ENCODE measurements at places on chromosomes 5 and 9.
A peak's percentile ranks its signal among the peaks of the same experiment; 100 is the strongest.

GRCh38 chr5:138604176-138604785 is 29.1 kb upstream of the HSPA9 start:
- no peak overlapping the region for H3K4me3 ChIP-seq
- H3K36me3 ChIP-seq = no peaks in the 10 kb centered on the region
- H3K27me3 ChIP-seq = no peaks in the 10 kb centered on the region
- no peaks in the 10 kb centered on the region for H3K4me1 ChIP-seq
- H3K27ac ChIP-seq = no peak overlapping the region

DNA sequence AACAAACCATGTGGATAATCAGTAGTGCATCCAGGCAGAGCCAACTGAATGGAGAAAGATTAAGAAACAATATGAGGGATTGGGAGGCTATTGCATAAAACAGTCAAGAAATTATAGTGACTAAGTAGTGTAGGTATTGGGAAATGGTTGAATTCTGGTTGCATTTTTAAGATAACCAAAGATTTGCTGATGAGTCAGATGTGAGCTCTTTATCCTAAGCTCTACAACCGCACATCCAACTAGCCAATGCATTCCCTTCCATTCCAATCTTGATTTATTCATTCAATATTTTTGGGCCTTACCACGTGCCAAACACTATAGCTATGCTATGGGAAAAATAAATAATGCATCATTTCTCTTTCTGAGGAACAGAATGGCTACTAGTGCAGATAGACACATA is 524.5 kb upstream of the RGMB start:
- no peaks in the 10 kb centered on the region for H3K4me1 ChIP-seq
- DNase-seq = no peak
- no peak overlapping the region for H3K27ac ChIP-seq
- H3K4me3 ChIP-seq = no peak overlapping the region
- H3K27me3 ChIP-seq = no peaks in the 10 kb centered on the region

GRCh38 chr5:541539-542318 is 17.5 kb upstream of the SLC9A3 start:
- DNase-seq = no peak
- no peak overlapping the region for H3K27ac ChIP-seq
- no peaks in the 10 kb centered on the region for H3K36me3 ChIP-seq

DNA sequence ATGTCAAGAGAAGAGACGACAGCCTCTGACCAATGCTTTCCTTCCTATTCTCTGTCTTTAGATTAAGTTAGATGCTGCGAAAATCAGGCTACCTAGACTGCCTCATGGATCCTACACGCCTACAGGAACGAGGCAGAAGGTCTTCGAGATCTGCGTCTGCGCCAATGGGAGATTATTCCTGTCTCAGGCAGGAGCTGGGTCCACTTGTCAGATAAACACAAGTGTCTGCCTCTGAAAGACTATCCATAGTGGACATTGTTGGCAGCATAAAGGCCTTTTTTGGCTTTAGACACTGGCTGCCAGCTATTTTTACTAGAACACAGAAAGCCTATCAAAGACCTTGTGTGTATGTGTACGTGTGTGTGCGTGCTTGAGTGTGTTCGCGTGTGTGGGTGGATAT is 90.9 kb upstream of the PPP1R2B start:
- no peak overlapping the region for H3K4me3 ChIP-seq
- no peaks in the 10 kb centered on the region for H3K36me3 ChIP-seq
- H3K27ac ChIP-seq = no peak overlapping the region

DNA sequence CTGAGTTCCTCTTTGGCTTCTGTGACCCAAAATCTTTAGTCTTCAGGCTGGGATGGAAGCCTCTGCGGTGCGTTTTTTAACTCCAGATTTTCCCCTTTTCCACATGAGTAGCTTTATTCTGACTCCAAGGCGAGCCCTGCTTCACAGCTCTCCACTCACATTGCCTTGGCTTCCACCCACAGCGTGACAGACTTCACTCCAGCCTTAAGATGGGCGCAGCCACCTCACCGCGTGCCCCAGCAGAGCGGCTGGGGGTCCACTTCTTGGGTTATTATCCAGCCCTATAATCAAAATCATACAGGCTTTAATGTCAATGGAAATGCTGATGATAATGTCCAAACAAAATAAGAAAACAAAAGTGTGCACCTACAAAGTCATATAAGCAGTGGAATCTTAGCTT is 1.2 kb downstream of the EXOC3 start:
- H3K4me1 ChIP-seq = peaks cover 18% of the 10 kb centered on the region
- H3K4me3 ChIP-seq = peak overlapping the region; percentile 96
- no peaks in the 10 kb centered on the region for H3K36me3 ChIP-seq
- H3K27me3 ChIP-seq = no peaks in the 10 kb centered on the region
- no peak for DNase-seq

GRCh38 chr9:129483415-129484351 is 137.2 kb downstream of the C9orf50 start:
- no peaks in the 10 kb centered on the region for H3K36me3 ChIP-seq
- H3K27ac ChIP-seq = peak overlapping the region; percentile 100
- peak; percentile 96 for DNase-seq
- peaks cover 27% of the 10 kb centered on the region for H3K4me1 ChIP-seq
- H3K4me3 ChIP-seq = peak overlapping the region; percentile 50

DNA sequence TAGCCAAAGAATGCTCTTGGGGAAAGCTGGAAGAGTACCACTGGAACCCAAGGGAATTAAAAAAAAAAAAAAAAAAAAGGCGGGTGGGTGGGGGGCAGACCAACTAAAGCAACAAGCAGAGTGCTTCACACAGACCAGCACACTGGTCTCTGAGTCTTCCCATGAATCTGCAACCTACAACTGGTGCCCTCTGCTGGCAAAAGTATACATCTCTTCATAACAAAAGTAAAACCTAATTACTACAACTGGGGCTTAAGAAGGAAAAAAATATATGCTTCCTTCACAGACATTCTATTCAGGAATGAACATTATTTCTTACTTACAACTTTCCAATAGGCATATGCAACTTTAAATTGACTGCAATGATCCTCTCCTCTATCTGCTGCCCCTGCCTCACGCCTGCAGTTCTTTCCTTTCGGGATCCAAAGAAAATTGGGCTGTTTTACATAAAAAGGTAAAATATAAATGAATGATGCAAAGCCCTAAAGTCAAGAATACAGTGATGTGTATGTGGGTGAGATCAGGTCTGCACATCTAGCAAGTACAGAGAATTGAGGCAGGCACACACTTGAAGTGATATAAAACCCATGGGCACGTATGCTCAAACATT is 7.2 kb upstream of the KLHL3 start:
- peak; percentile 33 for DNase-seq
- H3K4me1 ChIP-seq = no peaks in the 10 kb centered on the region
- no peak overlapping the region for H3K4me3 ChIP-seq
- H3K27me3 ChIP-seq = no peaks in the 10 kb centered on the region
- H3K36me3 ChIP-seq = no peaks in the 10 kb centered on the region

- DNase-seq = no peak
- H3K27ac ChIP-seq = no peak overlapping the region
- H3K36me3 ChIP-seq = no peaks in the 10 kb centered on the region
- no peak overlapping the region for H3K4me3 ChIP-seq
Observed at GRCh38 chr5:78758169-78758839, 109.7 kb upstream of the LHFPL2 start.

DNA sequence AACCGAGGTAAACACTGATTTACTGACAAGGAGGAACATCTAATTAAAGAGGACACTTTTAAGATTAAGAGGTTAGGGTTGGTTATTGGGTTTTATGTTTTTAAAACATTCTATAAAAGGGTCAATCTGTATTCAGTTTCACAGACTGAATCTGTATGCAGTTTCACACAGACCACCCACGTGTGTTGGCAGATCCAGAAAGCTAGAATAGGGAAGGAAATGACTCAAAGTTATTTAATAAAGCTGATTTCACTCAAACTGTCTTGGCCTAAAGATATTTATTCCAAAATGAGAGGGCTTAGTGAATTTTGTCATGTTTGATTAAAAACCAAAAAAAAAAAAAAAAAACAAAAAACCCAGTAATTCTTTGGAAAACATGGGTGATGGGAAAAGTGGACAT is 140.2 kb downstream of the SLC24A2 start:
- no peaks in the 10 kb centered on the region for H3K27me3 ChIP-seq
- DNase-seq = no peak
- no peaks in the 10 kb centered on the region for H3K36me3 ChIP-seq
- H3K4me3 ChIP-seq = no peak overlapping the region

DNA sequence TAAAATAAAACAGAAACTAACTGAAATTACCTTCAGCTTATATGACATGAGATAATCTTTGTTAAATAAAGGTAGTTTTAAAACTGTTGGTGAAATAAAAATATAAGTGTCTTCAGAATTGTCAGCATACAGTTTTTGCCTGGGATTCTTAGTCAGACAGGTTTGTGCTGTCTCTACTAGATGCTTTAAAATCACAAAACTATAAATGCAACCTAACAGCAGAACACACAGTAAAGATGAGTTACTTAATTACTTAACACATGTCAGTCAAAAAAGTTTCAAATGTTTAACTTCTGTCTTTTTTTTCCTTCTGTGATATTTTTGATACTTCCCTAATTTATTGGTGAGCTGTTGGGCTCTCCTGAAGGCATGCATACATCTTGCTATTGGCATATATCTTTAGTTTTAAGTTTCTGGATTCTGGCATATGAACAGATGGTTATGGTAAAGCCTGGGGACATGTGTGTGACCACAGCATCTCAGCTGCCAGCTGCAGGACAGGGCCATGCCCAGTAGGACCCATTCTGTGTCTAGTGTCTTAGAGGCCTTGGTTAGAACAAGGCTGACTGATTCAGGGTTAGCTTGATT is 231.1 kb upstream of the NUDT12 start:
- H3K27me3 ChIP-seq = no peaks in the 10 kb centered on the region
- H3K36me3 ChIP-seq = no peaks in the 10 kb centered on the region
- no peak overlapping the region for H3K27ac ChIP-seq
- no peak for DNase-seq

- H3K27ac ChIP-seq = no peak overlapping the region
- no peaks in the 10 kb centered on the region for H3K36me3 ChIP-seq
- H3K27me3 ChIP-seq = no peaks in the 10 kb centered on the region
Observed at GRCh38 chr9:109766351-109766750, 13.6 kb upstream of the PALM2AKAP2 start.

DNA sequence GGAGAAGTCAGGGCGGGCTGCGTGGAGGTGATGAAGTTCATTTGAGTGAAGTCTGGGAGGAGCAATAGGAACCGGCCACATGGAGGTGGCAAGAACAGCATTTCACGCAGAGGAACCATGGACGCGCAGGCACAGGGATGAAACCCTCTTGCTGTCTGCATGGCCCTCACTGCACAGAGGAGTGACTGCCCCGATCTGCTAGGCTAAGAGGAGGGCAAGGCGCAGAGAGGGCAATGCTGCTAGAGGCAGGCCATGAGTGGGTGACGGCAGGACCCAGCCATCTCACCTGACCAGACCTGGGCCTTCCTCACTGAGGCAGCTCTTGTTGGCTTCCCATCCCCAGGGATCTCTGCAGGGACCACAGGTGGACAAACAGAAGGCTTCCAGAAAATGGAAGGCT is 90.3 kb downstream of the BARX1 start:
- DNase-seq = no peak
- H3K4me3 ChIP-seq = no peak overlapping the region
- no peak overlapping the region for H3K27ac ChIP-seq
- H3K4me1 ChIP-seq = no peaks in the 10 kb centered on the region
- H3K36me3 ChIP-seq = no peaks in the 10 kb centered on the region

- no peaks in the 10 kb centered on the region for H3K4me1 ChIP-seq
- no peaks in the 10 kb centered on the region for H3K27me3 ChIP-seq
- no peak overlapping the region for H3K27ac ChIP-seq
- H3K4me3 ChIP-seq = no peak overlapping the region
- no peaks in the 10 kb centered on the region for H3K36me3 ChIP-seq
Observed at GRCh38 chr5:153831973-153832372, 206.7 kb downstream of the FAM114A2 start.

DNA sequence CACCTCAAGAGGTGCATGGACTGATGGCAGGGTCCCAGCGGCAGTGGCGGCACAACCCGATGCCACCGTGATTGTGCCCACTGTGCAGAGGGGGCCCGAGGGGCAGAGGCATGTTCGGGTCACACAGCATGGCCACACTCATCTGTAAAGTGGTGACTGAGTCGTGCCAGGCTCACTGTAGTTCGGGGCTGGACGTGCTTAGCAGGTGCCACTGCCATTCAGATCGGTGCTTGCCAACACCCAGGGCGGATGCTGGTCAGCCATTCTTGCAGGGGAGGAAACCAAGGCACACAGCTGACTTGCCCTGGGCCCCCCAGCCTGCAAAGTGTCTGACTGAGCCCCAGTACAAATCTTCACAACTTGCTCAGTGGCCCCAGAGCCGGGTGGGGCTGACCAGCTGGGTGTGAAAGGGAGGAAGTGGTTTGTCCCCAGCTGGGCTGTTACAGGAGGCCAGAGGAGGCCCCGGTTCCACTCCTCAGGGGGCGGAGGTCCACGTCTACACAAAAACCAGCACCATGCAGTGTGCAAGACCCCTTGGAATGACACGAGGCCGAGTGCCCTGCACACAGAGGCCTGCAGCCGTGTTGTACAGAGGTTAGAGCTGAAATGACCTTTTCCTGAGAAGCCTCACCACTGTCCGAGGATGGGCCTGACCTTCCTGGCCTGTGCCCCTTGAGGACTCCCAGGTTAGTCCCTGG is 17.9 kb downstream of the FGD3 start:
- H3K27me3 ChIP-seq = no peaks in the 10 kb centered on the region
- no peaks in the 10 kb centered on the region for H3K4me1 ChIP-seq
- no peak for DNase-seq
- H3K27ac ChIP-seq = no peak overlapping the region

GRCh38 chr5:133797167-133797566 is 171.3 kb downstream of the C5orf15 start:
- H3K36me3 ChIP-seq = no peaks in the 10 kb centered on the region
- no peak for DNase-seq
- H3K4me3 ChIP-seq = no peak overlapping the region
- no peaks in the 10 kb centered on the region for H3K27me3 ChIP-seq
- no peak overlapping the region for H3K27ac ChIP-seq
- H3K4me1 ChIP-seq = no peaks in the 10 kb centered on the region

All from uterus (tissue), 4 donors.